ENCODE measurements at places on chromosomes 6 and 20.

GRCh38 chr6:105587349-105588122 lies 184.7 kb upstream of the PREP start:
- no peak for DNase-seq

GRCh38 chr6:41318261-41318653 lies 17.2 kb upstream of the NCR2 start:
- DNase-seq = no peak

GRCh38 chr6:79731471-79731870 lies 100.3 kb downstream of the SH3BGRL2 start:
- no peak for DNase-seq

- DNase-seq = no peak
Measured at GRCh38 chr6:98514073-98514720, 320.2 kb upstream of the POU3F2 start.

DNA sequence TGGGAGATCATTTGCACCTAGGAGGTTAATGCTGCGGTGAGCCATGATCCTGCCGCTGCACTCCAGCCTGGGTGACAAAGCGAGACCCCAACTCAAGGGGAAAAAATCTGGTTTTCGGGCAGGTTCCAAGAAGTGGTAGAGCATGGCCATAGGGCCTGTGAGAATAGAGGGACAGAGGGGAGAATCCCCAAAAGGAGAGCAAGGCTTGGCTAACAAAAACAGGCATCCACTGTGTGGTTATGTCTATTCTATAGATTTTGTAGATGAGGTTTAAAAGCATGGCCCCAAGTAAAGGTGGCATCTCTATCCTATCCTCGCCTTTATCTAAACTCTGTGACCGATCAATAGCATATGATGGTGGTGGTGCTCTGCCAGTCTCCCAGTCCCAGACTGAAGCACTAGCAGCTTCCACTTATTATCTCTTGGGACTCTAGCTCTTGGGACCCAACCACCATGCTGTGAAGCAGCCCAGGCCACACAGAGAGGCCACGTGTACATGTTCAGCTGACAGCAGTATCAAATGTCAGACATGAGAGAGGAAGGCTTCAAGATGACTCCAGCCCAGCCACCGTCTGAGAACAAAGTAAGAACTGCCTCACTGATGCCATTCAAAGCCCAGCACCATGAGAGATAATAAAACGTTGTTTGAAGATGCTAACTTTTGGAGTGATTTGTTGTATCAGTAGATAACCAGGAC lies 27.7 kb downstream of the EIF2S2 start:
- DNase-seq = no peak

DNA sequence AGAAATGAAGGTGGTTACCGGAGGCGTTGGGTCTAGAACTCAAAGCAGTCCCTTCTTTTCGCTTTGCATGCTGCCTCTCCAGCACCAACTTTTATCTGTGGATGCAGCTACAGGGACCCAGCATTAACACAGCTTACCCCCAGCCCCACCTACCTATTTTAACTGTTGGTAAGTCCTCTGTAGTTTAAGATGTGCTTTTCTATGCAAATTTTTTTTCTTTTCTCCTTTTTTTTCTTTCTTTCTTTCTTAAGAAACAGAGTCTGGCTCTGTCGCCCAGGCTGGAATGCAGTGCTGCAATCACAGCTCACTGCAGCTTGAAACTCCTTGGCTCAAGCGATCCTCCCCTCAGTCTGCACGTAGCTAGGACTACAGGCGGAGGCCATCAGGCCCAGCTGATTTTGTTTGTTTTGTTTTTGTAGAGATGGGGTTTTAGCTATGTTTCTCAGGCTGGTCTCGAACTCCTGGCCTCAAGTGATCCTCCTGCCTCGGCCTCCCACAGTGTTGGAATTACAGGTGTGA lies 6.5 kb upstream of the USP45 start:
- DNase-seq = no peak
